ENCODE measurements at places on chromosomes 6 and 20.

GRCh38 chr20:856361-856775 is 22.9 kb downstream of the FAM110A start:
- DNase-seq, result peak; percentile 67

DNA sequence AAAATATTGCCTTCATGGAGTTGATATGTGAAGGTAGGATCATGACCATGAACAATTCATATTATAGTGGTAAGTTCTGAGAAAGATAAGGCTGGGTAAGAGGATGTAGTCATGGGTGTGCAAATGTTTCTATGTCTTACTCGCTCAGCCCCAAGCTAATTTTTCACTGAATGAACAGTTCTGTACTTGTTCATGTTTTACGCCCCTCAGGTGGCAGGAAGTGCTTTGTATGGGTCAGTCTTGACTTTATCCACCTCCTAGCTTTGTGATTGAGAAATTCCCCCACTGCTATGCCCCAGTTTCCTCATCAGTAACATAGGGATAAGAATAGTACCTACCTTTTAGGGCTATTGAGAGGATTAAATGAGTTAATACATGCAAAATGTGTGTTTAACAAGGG is 148.2 kb upstream of the KCNG1 start:
- DNase-seq, result no peak

DNA sequence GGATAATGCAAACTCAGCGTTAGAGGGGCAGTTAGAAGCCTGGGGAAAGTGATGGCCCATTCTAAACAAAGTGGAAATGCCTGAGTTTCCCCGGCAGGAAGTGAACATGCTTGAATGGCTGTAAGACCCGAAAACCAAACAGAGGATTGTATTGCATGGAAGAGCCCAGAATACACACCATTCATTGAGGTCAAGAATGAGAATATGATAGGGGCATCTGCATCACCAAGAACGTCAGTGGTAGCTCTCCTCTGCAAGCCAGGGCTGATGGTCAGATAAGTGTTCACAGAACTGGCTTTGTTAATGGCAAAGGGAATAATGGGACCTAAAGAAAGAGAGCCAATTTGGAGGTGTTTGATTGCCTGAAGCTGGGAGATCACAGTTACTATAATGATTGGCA is 663.4 kb downstream of the KHDRBS2 start:
- no peak for DNase-seq

- no peak for DNase-seq
Observed at GRCh38 chr6:22940581-22941290, 371.4 kb downstream of the HDGFL1 start.

- DNase-seq, result no peak
Observed at GRCh38 chr6:11380969-11381744, 148.7 kb upstream of the NEDD9 start.

- no peak for DNase-seq
Observed at GRCh38 chr6:136772685-136773472, 19.4 kb downstream of the MAP3K5 start.

DNA sequence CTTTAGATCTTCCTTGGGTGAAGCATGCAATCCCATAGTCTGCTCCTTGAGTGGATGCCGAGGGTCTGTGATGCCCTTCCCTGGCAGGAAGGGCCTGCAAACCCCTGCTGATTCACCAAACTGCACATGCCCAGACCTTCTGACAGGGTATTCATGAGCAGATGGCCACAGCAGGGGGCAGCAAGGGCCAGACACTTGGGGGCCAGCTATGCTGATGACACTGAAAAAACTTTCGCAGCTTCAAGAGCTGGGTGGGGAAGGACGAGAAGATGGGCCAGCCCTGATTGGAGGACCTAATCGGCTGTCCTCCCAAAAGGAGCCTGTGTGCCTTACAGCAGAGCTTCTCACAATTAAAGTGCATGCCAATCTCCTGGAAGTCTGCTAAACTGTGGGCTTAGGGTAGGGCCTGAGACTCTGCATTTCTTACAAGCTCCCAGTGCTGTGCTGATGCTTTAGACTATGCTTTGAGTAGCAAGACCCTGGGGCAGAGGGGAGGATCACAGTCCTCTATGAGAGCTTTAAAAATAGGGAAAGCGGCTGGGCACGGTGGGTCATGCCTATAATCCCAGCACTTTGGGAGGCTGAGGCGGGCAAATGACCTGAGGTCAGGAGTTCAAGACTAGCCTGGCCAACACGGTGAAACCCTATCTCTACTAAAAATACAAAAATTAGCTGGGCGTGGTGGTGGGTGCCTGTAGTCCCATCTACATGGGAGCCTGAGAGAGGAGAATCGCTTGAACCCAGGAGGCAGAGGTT is 15.2 kb upstream of the GDAP1L1 start:
- no peak for DNase-seq

DNA sequence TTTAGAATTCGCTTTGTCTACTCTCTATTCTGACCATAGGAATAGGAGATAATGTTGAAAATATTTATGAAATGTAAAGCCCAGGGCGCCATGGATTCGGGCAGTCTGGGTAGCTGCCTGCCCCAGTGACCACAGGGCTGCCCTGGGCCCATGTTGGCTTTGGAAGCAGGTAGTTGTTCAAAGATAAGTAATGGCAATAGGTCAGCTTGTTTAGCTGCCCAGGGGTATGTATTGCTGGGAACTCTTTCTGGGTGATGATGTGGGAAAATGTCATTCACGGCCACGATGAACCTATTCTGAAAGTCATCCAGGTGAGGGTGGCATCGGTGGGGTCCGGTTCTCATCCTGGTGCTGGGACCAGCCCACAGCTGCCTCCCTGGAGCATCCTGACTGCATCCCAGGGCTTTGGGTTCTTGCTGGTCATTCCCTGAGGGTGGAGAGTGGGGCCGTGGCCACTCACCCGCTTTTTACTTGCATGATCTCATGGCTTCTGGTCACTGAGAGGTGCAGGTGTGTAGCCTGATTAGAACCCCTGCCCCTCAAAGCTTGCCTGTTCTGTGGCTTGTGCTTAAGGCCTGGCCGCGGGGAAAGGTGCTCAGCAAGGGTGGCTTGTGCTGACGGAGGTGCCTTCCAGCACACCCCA is 102.8 kb downstream of the ERMARD start:
- no peak for DNase-seq

GRCh38 chr20:58984691-58985090 is 3.6 kb downstream of the NELFCD start:
- DNase-seq, result no peak

GRCh38 chr6:36492092-36492491 is 49.3 kb downstream of the KCTD20 start:
- DNase-seq, result no peak

DNA sequence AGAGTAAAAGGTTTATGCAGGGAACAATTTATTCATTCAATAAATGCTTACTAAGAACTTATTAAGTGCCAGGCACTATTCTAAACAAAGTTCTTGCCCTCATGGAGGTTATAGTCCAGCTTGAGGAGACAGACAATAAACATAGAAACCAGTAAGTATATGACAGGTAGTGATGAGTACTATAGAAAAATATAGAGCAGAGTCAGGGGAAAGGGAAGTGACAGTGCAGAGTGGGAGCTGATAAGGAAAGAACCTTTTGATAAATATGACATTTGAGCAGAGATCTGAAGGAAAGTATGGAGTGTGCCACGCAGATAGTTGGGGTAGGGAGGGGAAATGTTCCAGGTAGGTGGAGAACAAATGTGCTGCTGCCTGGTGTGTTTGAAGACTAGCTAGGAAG is 12.1 kb downstream of the ACSS2 start:
- DNase-seq, result no peak

- peak; percentile 71 for DNase-seq
Observed at GRCh38 chr20:38764567-38765318, 16.5 kb downstream of the ACTR5 start.

DNA sequence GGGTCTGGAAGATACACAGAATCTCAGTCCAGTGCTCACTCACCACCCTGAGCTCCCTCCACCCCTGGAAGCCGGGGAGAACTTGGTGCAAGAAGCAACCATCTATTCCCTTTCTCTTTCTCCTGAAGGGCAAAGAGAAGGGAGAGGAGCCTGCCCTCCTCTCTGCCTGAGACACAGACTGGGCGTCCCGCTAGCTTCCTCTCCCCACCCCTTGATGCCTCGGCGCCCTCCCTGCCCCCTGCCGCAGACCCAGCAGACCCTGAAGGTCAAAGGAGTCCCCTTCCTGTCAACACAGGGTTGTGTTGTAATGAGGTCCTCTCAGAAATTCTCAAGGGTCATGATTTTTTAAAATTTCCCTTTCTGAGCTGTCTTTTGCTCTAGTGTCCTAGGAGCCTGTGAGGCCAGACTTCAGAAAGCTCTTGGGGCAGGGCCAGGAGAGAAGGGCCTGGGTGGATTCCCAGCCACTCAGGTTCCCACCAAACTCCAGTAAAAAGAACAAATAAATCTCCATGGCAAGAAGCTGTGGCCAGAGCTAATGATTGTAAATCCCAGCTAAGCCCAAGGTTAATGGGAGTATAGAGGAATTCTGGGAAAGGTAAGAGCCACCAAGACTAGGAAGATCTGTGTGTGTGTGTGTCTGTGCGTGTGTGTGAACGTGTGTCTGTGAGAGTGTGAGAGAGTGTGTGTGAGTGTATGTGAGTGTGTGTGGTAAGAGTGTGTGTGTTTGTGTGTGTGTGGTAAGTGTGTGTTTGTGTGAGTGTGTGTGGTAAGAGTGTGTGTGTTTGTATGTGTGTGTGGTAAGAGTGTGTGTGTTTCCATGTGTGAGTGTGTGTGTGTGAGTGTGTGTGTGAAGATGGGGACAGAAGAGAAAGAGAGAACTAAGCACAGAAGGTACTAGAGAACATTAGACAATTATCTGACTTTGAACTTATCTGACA is 1.1 kb upstream of the JPH2 start:
- no peak for DNase-seq

GRCh38 chr6:167650730-167651317 is 175.9 kb upstream of the AFDN start:
- DNase-seq, result no peak

- DNase-seq, result no peak
Observed at GRCh38 chr20:4763261-4763660, 41.6 kb downstream of the PRND start.

- no peak for DNase-seq
Observed at GRCh38 chr6:46923476-46923875, 1.7 kb upstream of the ADGRF5 start.

- DNase-seq, result no peak
Observed at GRCh38 chr6:77463308-77463860, at the start of gene HTR1B. HTR1B (minus strand) TSS chr6:77463491; CDS start chr6:77463403, 88 bp downstream.

- no peak for DNase-seq
Observed at GRCh38 chr20:38866265-38867061, 59.8 kb upstream of the FAM83D start.

DNA sequence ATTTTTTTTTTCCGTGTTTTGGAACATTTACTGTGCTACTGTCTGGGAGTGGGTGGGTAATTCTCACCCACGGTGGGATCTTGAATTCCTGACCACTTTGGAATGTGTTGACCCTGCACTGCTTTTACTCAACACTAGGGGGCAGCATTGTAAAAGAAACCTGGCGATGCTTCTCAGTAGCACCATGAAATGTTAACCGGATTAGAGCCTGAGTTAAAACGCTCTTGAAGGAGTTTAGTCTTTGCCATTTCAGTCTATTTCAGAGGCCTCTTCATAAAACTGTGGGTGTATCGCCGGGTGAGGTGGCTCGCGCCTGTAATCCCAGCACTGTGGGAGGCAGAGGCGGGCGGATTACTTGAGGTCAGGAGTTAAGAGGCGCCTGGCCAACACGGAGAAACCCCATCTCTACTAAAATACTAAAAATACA is 114.4 kb upstream of the PRND start:
- peak; percentile 58 for DNase-seq

DNA sequence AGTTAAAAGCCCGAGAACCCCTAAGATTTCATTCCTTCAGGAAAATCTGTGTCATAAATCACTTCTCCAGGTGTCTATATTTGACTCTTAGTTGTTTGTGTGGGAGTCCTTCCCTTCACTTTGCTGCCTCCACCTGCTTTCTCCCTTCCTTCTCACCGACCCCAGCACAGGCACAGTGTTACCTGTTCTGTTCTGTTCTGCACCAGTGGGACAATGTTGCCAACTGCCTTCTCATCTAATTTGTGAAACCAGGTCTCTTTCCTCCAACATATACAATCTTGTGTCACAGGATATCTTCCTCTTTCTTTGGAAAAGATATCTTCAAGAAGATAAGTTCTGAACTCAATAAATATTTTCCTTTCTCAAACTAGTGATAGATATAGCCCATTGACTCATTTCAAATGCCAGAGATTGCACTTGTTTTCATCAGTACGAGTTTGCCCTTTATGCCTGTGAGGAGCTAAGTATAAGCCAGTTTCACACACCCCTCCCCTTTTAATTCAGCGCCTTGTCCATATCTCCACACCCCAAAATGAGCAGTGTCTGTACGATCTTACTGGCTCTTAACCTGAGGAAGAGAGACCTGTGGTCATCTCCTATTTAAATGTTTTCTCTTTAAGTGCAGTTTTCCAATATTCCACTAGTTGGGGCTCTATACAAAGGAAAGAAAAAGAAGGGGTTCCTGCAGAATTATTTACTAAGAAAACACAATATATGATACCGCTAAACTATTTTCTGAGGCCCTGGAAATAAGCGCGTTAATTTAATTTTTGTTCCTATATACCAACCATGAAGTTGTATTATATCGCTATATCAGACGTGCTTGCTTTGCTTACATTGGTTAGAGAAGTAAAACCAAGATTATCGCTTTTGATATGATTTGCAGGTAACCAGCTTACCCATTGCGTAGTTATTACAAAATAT is 81.6 kb upstream of the PREP start:
- DNase-seq, result no peak

DNA sequence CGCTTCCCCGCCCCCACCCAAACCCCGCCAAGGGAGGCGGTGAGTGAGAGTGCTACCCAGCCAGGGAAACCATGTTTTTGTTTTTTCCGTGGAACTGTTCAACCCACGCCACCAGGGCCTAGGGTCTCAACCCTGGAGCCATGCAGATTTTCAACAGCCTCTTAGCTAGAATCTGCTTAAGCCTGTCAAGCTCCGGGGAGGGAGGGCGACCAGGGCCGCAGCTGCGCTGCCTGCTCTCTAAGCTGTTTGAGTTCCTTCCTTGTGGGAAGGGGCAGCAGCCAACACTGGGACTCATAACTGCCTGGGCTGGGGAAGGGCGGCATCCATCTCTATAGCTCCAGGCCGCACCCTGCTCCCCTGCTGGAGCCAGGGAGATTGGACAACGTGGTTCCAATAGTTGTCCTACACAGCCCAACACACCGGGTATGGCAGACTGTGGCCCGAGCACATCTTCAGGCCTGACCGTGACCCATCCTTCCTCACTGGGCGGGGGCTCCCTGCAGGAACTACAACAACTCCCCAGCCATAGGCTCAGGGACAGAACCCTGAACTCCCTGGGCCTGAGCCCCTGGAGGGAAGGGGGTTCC is 1065.7 kb upstream of the MANEA start:
- DNase-seq, result no peak

- DNase-seq, result no peak
Observed at GRCh38 chr6:29631209-29631810, 1.7 kb downstream of the GABBR1 start.

- DNase-seq, result no peak
Observed at GRCh38 chr20:34564833-34565232, 6.3 kb downstream of the MAP1LC3A start.

Data from activated CD4-positive, alpha-beta T cell treated with anti-CD3 and anti-CD28 coated beads, Interleukin-2, amount 50 U/mL, for 48 hours (primary cell).